ENCODE measurements at places on chromosomes 6 and 20.

- DNase-seq = no peak
These were observed 21.4 kb upstream of the PI16 start for GRCh38 chr6:36933102-36933501.

- DNase-seq = peak; percentile 18
These were observed 8.1 kb downstream of the SYNJ2 start for GRCh38 chr6:157989541-157990289.

DNA sequence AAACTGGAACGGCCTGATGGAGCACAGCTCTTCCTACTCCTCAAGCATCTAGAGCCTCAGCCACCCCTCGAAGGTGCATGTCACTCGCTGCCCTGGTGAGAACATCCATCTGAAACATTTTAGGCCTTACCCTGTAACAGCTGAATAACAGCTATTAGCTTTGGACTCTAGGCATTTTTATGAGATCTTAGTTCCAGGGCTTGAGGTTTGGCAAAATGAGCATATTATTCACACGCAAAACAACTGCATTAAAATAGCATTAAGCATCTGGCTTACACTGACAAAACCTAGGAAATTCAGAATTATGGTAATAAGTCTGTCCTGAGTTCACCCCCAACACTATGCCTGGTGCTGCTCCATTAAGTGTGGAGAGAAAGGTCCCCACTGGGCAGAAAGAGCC lies 56.1 kb downstream of the ADAT2 start:
- no peak for DNase-seq

DNA sequence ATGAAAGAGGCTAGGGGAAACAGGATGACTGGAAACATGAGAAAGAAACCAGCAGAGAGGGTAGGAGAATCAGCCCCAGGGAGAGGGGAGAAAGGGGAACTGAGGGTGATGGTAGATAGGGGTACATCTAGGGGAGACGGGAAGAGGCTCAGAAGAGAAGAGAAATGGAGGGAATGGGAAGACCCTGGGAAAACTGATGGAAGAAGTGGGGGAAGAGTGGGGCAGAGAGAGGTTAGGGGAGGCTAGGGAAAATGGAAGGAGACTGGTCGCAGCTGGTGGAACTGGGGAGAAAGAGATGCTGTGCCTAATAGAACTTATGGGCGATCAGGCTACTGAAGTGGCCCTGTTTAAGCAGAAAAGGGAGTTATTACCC lies 548 bp downstream of the PROCR start:
- DNase-seq = no peak

DNA sequence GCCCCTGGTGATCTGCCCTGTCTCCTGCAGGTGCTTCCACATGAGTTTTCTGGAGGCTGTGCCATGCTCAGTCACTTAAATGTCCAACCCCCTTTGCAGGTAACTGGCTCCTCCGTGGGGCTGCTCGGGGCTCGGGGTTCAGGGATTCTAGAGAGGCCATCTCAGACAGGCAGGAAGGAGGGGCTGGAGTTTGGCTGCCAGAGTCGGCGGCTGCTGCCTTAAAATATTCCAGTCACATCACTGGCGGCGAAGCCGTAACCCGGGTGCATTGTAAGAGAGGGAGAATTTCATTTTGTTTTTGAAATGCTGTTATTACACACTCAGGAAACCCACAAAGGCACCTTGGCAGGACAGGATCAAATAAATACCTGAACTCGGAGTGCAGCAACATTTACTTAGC lies 212.9 kb upstream of the PMEPA1 start:
- no peak for DNase-seq

GRCh38 chr6:111792914-111793700 lies 80.1 kb downstream of the FYN start:
- no peak for DNase-seq

DNA sequence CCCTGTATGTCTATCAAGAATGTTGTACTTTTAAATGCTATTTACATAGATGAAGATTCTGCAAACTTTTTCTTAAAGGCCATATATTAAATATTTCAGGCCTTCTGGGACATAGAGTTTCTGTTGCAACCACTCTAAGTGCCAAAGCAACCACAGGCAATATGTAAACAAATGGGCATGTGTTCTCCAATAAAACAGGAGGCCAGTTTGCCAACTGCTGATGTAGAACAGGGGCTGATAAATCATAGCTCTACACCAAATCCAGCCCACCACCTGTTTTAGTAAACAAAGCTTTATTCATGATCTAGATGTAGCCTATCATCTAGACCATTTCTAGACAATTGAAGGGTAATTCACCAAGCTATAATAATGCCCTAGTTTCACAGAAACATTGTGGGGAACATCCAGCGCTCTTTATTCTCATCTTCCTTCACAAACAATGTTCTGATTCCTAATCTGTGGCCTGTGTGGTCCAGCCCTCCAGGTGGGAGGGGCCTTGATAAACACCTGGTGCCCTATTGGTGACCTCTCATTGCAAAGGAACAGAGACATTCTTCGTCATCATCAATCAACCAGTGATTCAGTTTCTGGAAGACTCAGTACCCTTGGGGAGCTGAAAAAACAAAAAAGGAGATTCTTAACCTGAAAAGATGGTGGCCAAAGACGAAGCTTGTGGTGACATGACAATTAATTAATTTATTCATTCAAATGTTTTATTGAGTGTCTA lies 80.2 kb downstream of the PREP start:
- no peak for DNase-seq

GRCh38 chr6:130296854-130297253 lies 69.0 kb upstream of the TMEM200A start:
- no peak for DNase-seq

DNA sequence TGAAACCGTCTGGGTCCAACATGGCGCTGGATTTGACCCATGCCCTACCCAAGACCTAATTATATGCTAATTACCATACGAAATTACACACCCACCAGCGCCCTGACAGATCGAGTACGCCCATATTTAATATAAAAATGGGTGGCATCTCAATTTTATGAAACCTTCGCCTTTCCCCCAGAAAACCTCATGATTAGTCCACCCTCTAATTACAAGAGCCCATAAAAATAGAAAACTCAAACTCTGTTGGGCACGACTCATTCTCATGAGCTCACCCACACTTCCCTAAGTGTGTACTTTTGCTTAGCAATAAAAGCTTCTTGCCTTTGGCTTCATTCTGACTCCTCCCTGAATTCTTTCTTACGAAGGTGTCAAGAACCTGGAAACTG lies 136.4 kb downstream of the OR2B2 start:
- DNase-seq = no peak

DNA sequence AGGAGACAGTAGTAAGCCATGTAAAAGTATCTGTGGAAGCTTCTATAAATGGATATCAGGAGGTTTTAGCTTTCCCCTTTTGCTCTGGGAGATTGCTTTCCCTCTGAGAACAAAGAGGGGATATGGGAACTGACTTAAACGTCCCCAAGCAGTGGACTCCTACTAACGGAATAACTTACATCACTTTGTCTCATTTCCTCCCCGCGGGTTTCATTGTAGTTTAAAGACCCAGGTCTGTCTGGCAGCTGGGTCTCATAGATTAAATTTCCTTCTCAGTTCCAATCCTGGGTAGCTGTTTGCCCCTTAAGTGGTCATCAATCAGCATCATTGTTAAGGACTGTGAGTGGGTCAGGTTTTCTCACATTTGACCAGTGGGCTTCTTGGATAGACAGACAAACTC lies 68.7 kb downstream of the PLAGL1 start:
- DNase-seq = no peak

DNA sequence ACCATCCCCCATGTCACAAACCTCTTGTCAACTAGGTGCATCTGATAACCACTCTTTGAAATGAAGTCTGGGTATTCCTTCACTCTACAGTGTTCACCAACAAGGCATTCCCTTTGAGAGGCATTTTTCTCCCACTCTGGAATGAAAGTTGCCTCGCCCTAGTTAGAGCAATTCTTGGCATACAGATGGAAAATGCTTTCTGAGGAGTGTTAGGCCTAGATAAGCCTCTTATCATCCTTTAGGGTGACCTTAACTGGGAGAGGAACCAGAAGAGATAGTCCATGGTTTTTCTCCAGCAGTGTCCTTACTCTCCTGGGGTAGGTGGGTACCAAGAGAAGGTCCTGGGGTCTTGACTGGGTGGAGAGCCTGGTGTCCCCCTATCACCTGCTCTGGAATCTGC lies 14.8 kb downstream of the CLIC5 start:
- no peak for DNase-seq

GRCh38 chr6:15372932-15373331 lies 127.1 kb downstream of the JARID2 start:
- no peak for DNase-seq

DNA sequence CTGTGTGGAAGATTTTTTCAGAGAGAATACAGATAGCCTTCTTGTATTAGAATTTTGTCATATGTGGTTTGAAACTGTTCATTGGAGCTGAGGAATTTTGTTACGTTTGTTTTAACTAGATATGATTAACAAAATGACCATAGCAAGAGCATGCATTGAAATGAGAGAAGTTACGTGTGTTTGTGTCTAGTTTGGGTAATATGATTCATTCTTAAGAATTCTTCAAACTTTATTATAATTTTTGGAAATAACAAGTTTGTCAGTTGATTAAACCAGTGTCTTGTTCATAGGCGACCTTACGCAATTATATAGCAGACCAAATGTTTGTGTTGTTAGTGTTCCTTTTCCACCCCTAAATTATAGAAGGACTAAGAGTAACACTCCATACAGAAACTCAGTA lies 5.5 kb downstream of the GMNN start:
- no peak for DNase-seq

DNA sequence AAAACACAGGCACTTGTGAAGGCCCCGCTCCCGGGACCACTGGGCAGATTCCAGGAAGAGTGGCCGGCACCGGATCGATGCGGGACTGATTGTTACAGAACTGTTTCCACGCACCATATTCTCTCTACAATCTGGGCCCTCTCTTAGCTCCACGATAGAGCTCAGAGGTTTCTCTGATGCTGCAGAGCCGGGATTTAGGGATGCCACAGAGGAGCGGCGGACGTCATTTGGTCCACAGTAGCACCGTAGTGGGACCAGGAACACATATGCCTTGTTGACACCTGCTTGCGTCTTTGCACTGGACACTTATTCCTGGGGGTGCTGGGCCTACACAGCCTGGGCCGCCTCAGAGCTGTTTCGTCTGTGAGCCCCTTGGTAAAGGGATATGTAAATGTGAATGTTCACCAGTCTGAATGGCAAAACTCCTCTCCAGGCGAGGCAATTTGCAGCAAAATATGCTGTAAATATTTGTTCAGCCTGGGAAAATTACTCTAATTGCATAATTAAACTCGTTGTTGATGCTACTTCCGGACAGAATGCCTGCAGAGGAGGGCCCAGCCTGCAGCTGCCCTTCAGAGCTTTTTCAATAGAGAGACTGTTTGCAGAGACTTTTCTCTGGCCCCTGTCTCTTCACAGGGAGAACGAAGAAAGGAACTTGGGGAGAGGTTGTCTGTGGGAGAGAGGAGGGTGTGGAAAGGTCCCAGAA lies 9.4 kb downstream of the PCK1 start:
- DNase-seq = no peak

DNA sequence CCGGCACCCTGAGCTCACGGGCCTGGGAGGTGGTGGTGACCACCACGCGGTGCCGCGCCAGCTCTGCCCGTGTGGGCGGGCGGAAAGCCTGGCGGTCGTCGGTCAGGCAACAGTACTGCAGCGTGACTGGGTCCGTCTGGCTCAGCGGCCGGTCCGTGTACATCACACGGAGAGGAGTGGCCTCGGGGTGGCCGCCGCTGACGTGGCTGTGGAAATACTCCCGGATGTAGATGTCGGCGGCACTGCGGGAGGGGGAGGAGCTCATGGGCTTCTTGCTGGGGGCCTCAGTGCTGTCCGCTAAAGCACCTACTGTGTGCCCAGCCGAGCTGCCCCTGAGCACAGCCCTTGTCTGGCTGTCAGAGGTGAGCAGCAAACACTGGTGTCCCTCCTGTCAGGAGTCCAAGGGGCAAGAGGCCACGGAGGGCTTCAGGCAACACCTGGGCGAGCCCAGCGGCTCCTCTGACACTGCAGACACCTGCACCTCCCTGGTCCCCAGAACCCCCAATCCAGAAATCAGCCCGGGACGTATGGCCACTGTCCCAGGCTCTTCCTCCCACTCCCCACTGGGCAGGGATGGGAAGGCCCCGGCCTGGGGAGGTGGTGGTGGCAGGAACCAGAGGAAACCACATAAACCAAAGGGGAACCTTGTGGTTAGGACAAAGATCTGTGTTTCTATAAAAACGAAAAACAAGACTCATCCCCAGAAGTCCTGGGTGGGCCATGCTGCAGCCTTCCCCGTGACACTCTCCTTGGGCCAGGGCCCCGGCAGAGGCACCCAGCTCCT lies 6.5 kb downstream of the HELZ2 start:
- peak; percentile 78 for DNase-seq

DNA sequence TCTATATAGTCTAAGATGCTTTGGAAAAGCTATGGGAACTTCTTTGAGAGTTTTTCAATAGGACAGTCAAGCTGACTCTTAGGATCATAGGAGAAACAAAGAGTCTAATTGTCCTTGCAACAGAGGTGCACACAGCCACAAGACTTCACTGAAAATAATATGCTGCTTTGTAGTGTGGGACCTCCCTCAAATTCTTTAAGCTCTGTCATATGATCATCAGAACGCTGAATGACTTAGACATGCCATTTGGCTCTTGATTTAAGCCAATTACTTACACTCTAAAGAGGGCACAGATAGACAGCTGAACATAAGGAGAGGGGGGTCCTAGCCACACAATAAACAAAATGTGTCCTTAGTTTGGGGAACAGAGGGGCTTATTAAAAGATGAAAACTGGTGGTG lies 818.7 kb upstream of the GJE1 start:
- DNase-seq = no peak

DNA sequence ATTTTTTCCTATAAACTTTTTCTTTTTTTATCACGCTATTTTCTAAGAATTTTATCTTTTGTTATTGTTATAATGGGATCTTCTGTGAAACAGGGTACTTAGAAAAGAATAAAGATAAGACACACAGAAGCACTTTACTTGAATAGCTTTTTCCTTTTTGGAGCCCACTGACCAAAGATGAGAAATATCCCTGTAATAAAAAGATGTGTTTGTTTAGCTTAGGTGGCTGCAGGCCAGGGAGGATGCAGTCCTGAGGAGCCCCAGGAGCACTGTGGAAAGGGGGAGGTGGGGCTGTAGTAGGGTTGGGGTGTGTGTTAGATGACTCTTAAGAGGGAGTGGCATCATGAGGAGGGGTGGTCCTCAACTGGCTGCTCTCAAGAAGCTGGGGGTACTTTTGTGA lies 128.6 kb downstream of the ARID1B start:
- DNase-seq = no peak

GRCh38 chr6:5173810-5174209 lies 86.9 kb downstream of the LYRM4 start:
- no peak for DNase-seq

DNA sequence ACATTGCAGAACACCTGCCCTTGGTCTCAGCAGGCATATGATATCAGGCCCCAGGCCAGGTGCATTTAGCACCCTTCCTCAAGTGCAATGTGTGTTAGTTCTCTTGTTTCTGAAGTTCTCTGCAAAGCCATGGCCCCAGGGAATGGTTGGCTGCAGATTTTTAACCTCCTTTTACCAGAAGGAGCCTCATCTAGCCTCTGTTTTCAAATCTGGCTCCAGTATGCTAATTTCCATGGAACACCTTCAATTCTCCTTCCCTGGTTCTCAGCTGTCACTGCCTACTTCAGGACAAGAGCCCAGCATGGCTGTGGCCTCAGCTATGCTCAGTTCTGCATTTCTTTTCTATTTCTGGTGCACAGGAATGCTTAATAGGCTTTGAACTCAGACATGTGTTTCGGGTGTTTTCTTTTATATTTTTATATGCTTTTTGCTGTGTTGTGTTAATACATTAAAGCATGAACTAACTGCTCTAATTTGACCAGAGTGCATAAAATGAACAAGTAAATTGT lies 51.6 kb upstream of the OGFRL1 start:
- DNase-seq = no peak

GRCh38 chr20:31606804-31607639 lies 1.9 kb downstream of the ID1 start:
- no peak for DNase-seq

Data from activated naive CD4-positive, alpha-beta T cell treated with anti-CD3 and anti-CD28 coated beads, Interleukin-2, amount 50 U/mL, for 72 hours (primary cell).